ENCODE measurements at places on chromosomes 1 and 21. TPM values are rescaled to one million over a fixed set of nuclear protein-coding genes. Genes with fewer than 3 reads are reported as not detected.

HFM1 gene
- not detected for total RNA-seq

PTCH2 gene
- 0.96 TPM for total RNA-seq

DNA sequence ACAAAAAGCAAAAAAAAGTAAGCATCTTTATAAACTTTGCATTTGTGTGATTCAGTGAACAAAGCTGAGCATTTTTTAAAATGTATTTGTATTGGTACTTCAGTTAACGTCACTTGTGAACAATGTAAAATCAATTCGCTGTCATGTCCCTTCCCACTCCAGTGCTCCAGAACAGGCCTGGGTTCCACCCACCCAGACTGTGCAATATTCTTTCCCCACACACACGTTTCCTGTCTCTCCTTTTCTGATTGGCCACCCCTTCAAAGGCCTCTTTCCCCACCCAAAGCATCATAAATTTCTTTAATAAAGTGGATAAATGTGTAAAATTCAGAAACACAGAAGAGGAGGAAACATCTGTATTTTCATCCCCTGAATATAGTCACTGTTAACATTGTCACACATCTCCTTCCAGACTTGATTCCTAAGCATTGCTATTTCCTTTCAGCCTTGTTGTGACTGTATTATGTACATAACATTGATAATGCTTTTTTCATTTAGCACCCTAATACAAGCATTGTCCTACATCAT is 12.0 kb downstream of the CLEC20A start:
- H3K4me3 ChIP-seq: no peak overlapping the region
- no peaks in the 10 kb centered on the region for H3K4me1 ChIP-seq
- no peak for DNase-seq
- H3K27ac ChIP-seq: no peak overlapping the region

- no peak for DNase-seq
- H3K36me3 ChIP-seq: no peaks in the 10 kb centered on the region
- H3K27me3 ChIP-seq: peaks cover 18% of the 10 kb centered on the region
- H3K4me1 ChIP-seq: no peaks in the 10 kb centered on the region
Observed at GRCh38 chr1:56644919-56645676, at the start of gene PRKAA2. TSS of gene PRKAA2 (plus strand) at chr1:56645314. CDS start at chr1:56645388, 74 bp downstream.

DNA sequence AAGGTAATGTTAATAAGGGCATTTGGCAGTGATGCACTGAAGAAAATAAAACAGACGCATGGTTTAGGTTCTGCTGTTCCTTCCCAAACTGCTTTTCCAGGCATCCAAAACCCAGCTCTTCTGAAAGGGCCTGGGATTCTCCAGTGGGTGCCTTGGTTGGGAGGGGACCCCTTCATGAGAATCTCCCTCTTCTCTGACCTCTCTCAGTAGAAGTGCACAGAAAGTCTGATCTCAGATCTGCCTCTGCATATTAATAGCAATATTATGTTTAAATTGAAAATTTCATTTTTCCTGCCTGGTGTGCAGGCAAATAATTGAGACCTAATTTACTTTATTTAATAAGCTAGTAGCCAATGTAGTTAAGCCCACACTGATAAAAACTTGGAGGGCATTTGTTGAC is 260.6 kb downstream of the CAMTA1 start:
- no peaks in the 10 kb centered on the region for H3K27me3 ChIP-seq
- H3K27ac ChIP-seq: no peak overlapping the region
- no peaks in the 10 kb centered on the region for H3K36me3 ChIP-seq
- no peak for DNase-seq
- no peaks in the 10 kb centered on the region for H3K4me1 ChIP-seq

Data from GM12878 (cell line).